Trophoblast cell (in vitro differentiated cells and primary cell): ENCODE measurements at places on chromosomes 12 and 14.

DNA sequence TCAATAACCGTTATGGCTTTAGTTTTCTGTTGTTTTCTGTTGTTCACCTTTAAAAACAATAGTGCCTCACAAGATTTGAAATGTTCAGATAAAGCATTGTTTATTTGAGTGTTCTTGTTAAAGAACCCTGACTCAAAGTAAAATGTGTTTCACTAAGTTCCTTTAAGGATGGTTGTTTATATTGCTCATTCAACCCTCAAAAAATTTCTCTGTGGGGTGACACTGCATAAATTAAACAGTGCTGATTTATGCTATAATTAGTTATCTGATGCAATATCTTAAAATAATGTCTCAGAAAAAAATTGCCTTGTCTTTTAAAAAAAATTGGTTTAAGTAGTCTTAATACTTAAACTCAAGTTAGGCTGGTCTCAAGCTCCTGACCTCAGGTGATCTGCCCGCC is 775.1 kb downstream of the FLRT2 start:
- H3K27ac ChIP-seq = no peak overlapping the region
- no peaks in the 10 kb centered on the region for H3K4me1 ChIP-seq
- no peak overlapping the region for H3K4me3 ChIP-seq
- H3K27me3 ChIP-seq = no peaks in the 10 kb centered on the region
- H3K36me3 ChIP-seq = no peaks in the 10 kb centered on the region

DNA sequence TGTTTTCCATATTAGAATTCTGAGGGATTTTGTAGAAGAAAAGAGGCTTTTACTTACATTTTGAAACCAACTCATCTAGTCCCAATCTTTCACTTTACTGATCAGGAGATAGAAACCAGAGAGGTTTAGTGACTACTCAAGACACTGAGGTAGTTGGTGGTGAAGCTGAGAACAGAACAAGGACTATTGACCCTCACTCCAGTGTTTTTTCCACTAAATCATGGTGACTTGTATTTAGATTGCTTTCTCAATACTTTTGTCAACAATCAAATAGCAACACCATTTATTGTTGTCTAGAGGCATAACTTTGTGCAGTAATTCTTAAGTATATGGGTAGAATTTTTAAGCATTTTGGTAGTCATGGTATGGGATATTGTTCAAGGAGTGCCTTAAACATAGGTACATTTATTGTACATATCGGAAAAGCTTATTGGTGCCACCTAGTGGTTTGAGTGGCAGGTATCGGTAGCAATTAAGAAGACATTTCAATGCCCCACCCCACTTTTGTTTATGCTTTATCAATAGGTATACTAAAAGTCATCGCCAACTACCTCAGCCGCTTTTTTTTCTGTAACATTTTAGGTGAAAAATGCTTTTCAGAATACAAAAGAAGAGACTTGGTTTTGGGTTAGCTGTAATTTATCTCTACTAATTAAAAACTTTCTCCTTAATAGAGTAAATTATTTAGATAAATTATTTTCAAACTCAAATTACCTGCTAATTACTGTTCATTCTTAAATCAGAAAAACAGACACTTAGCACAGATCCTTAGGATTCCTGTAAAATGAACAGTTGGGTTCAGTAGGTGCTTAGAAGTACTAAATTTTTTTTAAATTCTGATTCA is 47.3 kb upstream of the PAWR start:
- H3K36me3 ChIP-seq = no peaks in the 10 kb centered on the region
- H3K27me3 ChIP-seq = no peaks in the 10 kb centered on the region
- H3K27ac ChIP-seq = no peak overlapping the region
- no peak overlapping the region for H3K4me3 ChIP-seq

DNA sequence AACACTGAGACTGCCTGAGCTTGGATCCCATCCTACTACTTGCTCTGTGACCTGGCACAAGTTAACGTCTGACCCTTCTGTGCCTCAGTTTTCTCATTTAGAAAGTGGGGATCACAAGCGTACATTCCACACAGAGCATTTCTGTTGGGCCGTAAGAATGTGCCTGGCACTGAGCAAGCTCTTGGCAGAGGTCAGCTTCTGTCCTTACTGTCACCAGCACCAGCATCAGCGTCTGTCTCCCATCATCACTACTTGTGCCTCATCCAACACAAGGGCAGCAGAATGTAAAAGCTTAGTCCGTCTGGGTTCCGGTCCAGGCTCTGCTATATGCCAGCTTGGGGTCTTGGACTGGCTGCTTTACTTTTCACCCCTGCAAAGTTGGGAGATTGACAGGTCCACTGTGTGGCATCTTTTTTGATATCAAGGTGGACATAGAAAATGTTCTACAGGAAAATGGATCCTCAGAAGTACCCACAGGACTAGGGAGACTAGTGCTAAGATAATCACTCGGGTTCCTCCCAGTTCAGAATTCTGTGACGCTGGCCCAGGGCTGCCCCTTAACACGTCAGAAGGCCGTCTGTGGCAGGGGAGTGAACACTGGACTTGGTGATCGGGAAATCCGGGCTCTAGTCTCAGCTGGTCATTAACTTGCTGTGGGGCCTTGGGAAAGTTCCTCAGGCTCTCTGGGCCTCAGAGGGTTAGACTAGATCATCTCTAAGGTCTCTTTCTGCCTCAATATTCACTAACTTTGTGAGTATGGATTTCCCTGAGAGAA is 65.9 kb downstream of the CACNA1C start:
- H3K27ac ChIP-seq = no peak overlapping the region
- no peak for DNase-seq
- H3K4me3 ChIP-seq = no peak overlapping the region
- no peaks in the 10 kb centered on the region for H3K27me3 ChIP-seq
- peaks cover 5% of the 10 kb centered on the region for H3K36me3 ChIP-seq
- H3K4me1 ChIP-seq = no peaks in the 10 kb centered on the region

GRCh38 chr12:24596768-24597388 is 352.0 kb downstream of the BCAT1 start:
- no peaks in the 10 kb centered on the region for H3K27me3 ChIP-seq
- no peak overlapping the region for H3K4me3 ChIP-seq
- no peak overlapping the region for H3K27ac ChIP-seq
- H3K4me1 ChIP-seq = no peaks in the 10 kb centered on the region
- no peaks in the 10 kb centered on the region for H3K36me3 ChIP-seq
- DNase-seq = peak; percentile 67
